Germinal center (tissue), 1 donor: ENCODE measurements at places on chromosomes 5 and 9.

DNA sequence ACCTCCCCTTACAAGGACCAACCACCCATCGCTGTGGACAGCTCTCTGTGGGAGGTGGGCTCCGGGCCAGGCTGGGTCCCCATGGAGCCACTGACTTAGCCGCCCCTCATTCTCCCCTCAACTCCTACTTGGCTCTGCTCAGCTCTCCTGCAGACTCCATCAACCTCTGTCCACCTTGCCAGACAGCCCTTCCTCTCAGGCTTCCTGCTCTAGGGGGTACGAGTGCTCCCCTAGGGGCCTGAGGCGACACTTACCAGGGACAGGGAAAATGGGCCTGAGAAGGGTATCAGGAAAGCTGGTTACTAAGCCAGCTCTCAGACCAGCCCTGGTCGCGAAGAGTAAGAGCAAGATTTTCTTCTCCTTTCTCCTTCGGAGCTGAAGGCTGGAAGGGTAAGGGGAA, 43.9 kb downstream of the SHB start:
- DNase-seq, result no peak

DNA sequence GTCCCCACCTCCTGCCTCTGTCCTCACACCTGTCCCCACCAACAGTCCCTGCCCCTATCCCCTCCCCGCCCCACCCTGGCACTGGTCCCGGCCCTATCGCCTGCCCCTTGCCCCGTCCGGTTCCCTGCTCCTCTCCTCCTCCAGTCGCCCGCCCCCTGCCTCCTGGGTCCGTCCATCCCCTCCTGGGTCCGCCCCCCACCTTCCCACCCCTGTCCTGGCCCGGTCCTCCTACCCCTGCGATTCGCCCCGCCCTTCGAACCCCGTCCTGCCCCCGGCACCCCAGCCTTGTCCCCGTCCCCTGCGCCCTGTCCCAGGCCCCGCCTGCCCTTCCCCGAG, 372 bp downstream of the EDF1 start:
- peak; percentile 23 for DNase-seq

DNA sequence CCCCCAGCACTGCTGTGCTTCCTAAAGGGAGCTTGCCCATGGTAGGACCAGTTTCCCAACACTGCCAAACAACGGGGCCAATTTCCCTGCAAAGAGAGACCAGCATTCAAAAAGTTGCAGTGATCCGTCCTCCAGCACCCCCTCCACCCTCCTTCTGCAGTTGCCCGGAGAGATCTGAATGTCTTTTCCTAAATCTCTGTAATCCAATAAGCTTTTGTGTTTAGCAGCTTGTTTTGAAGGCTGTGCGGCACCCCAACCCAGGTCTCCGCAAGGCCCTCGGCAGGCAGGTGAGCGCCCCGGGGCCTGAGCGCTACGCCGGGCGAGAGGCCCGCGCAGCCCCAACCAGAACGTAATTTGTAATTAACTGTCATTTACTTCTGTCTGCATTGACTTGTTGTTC, 366.9 kb upstream of the IRX2 start:
- no peak for DNase-seq

- DNase-seq, result no peak
Observed at GRCh38 chr5:96023518-96023917, 61.9 kb upstream of the ELL2 start.

- no peak for DNase-seq
Observed at GRCh38 chr9:130331573-130331972, 66.0 kb downstream of the HMCN2 start.

DNA sequence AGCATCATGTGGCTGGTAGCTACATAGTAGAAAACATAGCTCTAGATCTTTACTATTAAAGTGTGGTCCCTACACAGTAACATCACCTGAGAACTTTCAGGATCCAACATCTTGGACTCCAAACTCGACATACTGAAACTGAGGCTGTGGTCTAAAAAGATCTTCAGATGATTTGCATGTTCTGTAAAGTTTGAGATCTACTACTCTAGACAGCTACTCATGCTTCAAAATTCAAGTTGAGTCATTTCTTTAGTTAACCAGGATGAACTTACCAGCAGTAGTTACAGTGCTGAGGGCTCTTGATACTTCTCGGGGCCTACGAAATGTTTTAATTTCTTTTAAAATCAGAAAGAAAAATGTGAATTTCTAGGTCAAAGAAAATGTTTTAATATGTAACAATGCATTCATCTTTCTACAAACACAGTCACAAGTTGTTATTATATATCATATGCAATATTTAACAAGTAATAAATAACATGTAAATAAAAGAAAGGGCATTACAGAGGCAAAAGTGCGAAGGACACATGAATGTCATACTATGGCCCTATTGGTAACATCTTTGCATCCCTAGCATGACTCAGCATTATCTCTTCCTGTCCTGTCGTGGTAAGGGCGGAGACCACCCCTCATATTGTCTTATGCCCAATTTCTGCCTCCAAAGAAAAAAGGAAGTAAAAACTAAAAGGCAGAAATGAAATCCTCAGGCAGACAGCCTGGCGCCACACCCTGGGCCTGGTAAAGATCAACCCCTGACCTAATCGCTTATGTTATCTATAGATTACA, 563.9 kb upstream of the TLE4 start:
- no peak for DNase-seq

DNA sequence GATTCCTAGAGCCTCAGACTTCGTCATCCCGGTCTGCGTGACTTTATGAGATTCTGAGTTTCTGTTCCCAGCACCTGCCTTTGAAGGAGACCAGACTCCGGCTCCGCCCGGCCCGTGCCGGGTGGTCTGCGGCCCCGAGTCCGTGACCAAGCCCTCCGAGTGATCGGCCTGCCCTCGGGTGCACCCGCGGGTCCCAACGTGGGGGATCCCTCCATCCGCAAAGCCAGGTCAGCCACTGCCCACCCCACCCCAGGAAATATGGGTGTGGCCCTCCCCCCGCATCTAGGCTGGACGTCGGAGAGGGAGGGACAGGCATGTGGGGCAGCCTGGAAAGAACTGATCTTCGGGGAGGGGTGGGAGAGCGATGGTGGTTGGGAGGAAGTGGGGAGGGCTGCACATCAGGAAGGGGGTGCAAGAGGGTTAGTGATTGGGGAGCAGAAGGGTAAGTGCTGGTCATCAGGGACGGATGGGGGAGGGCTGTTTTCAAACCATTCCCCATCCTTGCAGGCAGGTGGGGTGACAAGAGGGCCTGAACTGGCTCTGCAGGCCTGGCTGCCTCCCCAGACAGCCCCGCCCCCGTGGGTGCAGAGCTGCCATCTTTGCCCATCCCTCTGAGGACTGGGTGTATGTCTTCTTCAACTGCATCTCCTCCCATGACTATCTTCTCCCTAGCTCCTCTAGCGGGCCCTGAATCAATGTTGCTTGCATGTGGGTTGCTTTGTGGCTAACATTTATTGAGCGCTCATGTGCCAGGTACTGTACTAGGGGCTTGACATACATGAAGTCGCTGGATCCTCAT, 747 bp downstream of the LRSAM1 start:
- peak; percentile 60 for DNase-seq

DNA sequence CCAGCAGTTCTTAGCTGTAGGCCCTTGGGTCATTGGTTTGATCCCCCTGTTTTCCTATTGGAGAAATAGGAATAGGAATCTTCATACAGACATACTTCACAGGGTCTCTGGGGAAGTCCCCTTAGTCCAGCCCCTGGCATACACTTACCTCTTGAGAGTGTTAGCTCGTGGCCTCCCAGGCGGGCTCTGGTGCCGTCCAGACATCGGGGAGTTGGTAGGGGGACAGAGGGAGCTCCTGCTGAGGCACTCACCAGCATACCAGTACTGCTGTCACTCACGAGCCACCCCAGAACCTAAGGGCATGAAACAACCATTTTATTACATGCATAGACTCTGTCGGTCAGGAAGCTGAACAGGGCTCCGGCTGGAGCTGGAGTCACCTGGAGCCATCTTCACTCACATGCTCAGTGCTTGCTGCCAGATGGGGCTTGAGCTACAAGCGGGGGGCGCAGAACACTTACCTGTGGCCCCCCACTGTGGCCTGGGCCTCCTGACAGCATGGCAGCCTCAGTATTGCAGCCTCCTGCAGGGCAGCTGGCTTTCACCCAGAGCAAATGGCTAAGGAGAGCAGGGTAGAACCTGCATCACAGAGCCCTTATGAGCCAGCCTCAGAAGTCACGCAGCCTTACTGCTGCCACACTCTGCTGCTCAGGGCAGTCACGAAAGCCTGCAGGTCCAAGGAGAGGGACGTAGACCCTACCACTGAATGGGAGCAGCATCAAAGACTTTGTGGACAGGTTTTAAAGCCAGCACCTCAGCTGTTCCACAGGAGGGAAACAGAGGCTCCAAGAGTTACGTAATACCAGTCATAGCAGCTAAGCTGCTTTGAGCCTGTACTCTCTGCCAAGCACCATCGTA, 58.3 kb upstream of the ANGPTL2 start:
- DNase-seq, result no peak
